Natural killer cell treated with Interleukin-12 subunit alpha and Interleukin-12 subunit beta and Interleukin-15 and Interleukin-18, amount 100 ng/mL, for 72 hours (primary cell): ENCODE measurements at places on chromosomes 13 and 19.

- H3K27me3 ChIP-seq, result peaks cover 23% of the 10 kb centered on the region
- no peak overlapping the region for H3K4me3 ChIP-seq
- no peaks in the 10 kb centered on the region for H3K36me3 ChIP-seq
- no peak for DNase-seq
Observed at GRCh38 chr19:53951947-53952346, 10.8 kb upstream of the CACNG8 start.

DNA sequence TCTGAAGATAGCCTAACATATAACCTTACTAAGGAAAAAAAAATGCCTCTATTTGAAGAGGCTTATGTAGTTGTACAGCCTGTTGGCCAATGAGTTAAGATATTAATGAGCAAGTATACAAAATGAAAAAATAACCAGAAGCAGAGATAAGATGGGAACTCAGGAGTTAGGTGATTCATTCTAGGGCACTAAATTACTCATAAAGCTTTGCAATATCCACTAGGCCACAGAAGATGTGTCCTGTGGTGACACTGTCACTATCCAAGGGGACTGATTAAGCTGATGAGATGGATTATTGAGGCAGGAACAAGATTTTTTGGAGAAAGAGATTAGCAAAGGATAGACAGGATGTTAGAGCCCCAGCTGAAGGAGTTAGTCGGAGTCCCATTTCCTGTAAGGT, 99.6 kb downstream of the LIG4 start:
- H3K27ac ChIP-seq, result no peak overlapping the region
- no peak overlapping the region for H3K4me3 ChIP-seq
- no peaks in the 10 kb centered on the region for H3K36me3 ChIP-seq
- H3K27me3 ChIP-seq, result no peaks in the 10 kb centered on the region
- H3K4me1 ChIP-seq, result no peaks in the 10 kb centered on the region

DNA sequence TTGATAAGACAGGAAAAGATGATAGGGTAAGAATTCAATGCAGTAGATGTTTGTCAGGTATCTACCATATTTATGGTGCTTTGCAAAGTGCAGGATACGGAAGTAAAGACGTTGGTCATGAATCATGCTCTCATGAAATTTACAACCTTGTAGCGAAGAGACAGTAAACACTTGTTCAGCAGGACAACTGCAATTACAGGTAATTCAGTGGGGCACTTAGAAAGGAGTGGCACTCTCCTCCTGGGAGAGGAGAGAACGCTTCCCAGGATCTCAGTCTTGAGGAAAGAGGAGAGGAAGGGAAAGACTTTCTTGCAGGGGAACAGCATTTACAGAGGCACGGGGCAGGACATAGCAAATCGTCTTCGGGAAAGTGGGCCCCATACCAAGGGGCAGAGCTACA, 46.4 kb downstream of the SOX1 start:
- peaks cover 46% of the 10 kb centered on the region for H3K27me3 ChIP-seq
- H3K36me3 ChIP-seq, result peaks cover 6% of the 10 kb centered on the region
- H3K4me3 ChIP-seq, result no peak overlapping the region
- DNase-seq, result no peak

DNA sequence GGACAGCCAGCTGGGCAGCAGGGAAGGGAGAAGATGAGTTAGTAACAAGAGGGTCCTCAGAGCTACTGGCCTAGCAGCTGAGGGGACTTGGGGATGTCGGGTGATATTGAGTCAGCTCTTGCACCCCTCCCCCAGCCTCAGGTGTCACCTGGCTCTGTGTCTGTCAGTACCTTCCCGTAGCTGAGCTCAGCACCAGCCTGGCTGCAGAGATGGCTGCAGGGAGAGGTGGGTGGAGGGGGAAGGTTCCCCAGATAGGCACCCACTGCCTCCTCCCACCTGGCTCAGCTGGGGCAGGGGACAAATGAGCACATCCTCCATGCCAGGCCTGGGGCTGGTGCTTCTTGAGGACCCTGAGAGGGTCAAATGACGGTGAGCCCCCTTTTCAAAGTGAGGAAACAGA, 6.8 kb upstream of the KPTN start:
- H3K4me3 ChIP-seq, result no peak overlapping the region
- H3K36me3 ChIP-seq, result peaks cover 7% of the 10 kb centered on the region
- DNase-seq, result no peak
- no peak overlapping the region for H3K27ac ChIP-seq

DNA sequence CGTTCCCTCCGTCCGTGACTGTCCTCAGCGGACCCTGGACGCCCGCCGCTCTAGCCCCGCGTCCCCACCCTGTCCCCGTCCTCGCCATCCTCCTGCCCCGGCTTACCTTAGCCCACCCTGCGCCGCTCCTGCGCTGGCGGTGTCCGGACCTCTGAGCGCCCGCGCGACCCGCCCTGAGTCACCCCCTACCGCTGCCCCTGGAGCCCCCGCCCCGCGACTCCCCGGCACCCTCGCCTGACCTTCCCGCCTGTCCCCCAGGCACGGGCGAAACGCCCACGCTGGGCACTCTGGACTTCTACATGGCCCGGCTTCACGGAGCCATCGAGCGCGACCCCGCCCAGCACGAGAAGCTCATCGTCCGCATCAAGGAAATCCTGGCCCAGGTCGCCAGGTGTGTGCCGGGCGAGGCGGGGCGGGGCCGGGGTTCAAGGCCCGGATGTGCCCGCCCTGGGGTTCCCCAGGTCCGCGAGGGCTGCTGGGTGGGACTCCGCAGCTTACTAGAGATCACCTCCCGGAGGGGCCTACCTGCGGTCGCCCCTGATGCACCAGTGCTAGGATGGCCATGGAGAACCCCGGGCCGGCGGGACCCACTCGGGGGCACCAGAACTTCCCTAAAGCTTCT, 5.1 kb downstream of the HMG20B start:
- no peaks in the 10 kb centered on the region for H3K27me3 ChIP-seq
- H3K36me3 ChIP-seq, result no peaks in the 10 kb centered on the region
- no peak for DNase-seq

- H3K27me3 ChIP-seq, result no peaks in the 10 kb centered on the region
- no peak overlapping the region for H3K4me3 ChIP-seq
- no peaks in the 10 kb centered on the region for H3K4me1 ChIP-seq
- no peak for DNase-seq
- peak overlapping the region; percentile 21 for H3K27ac ChIP-seq
Observed at GRCh38 chr19:48887861-48888612, 10.5 kb downstream of the TULP2 start.

DNA sequence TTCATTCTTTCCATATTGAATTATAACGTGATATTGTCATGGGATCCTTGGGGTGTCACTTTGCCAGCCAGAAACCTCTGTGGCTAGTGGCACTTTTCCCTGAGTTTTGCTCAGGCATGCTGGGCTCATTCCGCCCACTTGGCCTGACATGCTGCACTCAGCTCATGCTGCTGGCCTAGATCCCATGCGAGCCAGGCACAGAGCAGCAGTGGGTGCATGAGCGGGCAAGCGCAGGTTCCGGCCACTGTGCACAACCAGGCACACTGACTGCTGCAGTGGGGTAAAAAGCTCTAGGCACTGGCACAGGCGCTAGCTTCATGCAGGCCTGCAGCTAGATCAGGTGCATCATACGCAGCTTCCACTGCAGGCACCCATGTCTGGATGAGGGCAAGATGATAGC, 221.2 kb downstream of the MAB21L1 start:
- DNase-seq, result no peak
- H3K27ac ChIP-seq, result no peak overlapping the region
- H3K36me3 ChIP-seq, result no peaks in the 10 kb centered on the region
- no peaks in the 10 kb centered on the region for H3K27me3 ChIP-seq
- H3K4me3 ChIP-seq, result no peak overlapping the region

DNA sequence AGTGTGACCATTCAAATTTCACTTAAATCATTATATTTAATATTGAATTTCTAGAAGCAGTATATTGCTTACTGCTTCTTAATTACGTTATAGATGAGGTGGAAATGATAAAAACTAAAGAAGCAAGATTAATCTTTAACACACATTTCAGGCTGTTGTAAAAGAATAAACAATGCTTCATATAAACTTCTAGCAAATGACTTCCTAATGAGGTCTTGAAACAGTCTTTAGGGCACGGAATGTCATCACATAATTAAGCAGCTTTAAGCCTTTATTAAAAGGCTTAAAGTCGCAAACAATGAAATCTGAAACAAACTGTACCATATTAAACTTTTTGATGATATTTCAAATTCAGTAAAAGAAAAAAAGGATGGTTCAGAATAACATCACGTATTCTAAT, 1.9 kb downstream of the SLITRK6 start:
- H3K27ac ChIP-seq, result no peak overlapping the region
- H3K4me3 ChIP-seq, result no peak overlapping the region
- DNase-seq, result no peak
- no peaks in the 10 kb centered on the region for H3K36me3 ChIP-seq

GRCh38 chr13:92829930-92830329, 396.7 kb upstream of the GPC6 start:
- no peak for DNase-seq
- no peaks in the 10 kb centered on the region for H3K36me3 ChIP-seq
- no peaks in the 10 kb centered on the region for H3K27me3 ChIP-seq
- H3K27ac ChIP-seq, result no peak overlapping the region

- peaks cover 9% of the 10 kb centered on the region for H3K36me3 ChIP-seq
- H3K27ac ChIP-seq, result peak overlapping the region; percentile 93
- peak overlapping the region; percentile 94 for H3K4me3 ChIP-seq
- no peaks in the 10 kb centered on the region for H3K27me3 ChIP-seq
- peaks cover 26% of the 10 kb centered on the region for H3K4me1 ChIP-seq
Observed at GRCh38 chr13:48038761-48039160, 1.2 kb downstream of the NUDT15 start.

- H3K36me3 ChIP-seq, result peaks cover 22% of the 10 kb centered on the region
- H3K4me3 ChIP-seq, result peak overlapping the region; percentile 15
- H3K27ac ChIP-seq, result no peak overlapping the region
Observed at GRCh38 chr13:77009011-77009410, 17.1 kb downstream of the CLN5 start.

DNA sequence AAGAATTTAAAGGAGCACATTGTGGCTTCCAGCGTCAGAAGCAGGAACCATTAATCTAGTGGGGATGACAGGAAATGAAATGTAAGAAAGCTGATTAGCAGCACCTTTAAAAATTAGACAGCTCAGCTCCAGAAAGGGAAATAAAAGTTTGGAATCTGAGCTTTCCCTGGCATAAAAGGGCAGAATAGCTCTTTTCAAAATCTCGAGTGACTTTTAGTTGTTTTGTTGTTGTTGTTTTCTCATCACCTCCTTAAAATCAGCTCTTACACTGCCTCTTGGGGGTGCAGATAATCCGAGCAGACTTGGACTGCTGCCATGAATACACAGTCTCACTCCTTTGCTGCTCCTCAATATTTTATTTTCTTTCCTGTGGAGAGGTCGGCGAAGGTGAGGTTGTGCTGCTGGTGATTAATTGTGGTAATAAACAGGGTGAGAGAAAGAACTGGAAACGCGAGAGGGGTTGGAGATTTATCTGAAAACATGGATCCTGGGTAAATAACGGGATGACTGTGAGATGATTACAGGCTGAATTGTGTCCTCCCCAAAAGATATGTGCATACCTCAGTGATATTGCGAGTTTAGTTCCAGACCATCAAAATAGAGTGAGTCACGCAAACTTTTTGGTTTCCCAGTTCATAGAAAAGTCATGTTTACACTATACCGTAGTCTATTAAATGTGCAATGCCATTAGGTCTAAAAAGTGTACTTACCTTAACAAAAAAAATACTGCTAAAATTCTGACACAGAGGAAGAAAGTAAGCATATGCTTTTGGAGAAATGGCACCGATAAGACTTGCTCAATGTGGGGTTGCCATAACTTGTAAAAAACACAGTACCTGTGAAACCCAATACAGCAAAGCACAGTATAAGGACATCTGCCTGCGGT, 787.7 kb downstream of the UQCRFS1 start:
- DNase-seq, result no peak
- H3K27ac ChIP-seq, result no peak overlapping the region
- no peaks in the 10 kb centered on the region for H3K27me3 ChIP-seq

DNA sequence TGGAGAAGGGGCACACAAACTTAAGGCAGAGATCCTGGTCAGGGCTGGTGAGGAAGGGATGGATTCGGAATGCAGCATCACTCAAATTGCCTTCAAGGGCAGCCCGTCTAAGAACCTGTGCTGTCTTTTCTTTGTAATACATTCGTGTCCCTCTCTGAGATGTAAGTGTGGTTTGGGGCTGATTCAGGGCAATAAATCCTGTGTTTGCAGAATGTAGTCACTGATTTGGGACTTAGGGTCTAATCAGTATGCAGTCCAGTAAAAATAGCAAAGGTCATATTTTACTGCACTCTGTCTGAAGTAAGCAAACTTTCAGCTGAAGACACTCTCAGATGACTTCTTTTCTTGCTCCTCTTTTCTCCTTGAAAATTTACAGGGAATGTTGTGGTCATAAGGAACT, 93.8 kb upstream of the C1QTNF9B start:
- peaks cover 11% of the 10 kb centered on the region for H3K27me3 ChIP-seq
- no peak for DNase-seq
- no peak overlapping the region for H3K27ac ChIP-seq
- H3K4me1 ChIP-seq, result peaks cover 20% of the 10 kb centered on the region
- no peaks in the 10 kb centered on the region for H3K36me3 ChIP-seq
- H3K4me3 ChIP-seq, result no peak overlapping the region

DNA sequence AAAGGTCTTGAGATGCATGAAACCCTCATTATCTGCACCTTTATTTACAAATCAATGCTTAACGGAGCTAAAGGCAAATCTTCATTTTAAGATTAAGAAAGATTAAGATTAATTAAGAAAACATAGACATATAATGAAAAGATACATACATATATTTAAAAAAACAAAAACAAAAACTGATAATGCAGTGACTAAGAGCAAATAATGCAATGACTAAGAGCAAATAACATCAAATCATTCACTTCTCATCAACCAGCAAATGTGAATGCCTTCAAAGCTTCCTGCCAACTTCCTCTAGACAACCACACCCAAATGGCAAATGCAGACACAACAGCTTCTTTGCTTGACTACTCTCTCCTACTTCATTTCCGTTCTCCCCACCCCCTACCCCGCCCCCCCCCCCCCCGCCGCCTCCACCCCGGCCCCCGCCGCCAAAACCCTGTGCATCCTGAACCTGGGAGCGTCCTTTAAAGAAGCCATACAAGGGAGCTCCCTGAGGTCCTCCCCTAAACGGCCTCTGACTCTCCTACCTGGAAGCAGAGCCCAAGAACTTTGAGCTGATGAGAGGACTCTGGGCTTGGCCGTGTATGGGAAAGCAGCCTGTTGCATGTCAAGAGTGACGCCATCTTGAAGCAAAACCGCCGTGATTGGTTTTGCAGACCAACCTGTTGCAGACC, 24.5 kb downstream of the TEX101 start:
- no peak for DNase-seq
- H3K4me3 ChIP-seq, result peak overlapping the region; percentile 26
- H3K27me3 ChIP-seq, result no peaks in the 10 kb centered on the region
- peak overlapping the region; percentile 73 for H3K27ac ChIP-seq
- peaks cover 34% of the 10 kb centered on the region for H3K4me1 ChIP-seq

GRCh38 chr13:45468635-45469034, 3.9 kb downstream of the COG3 start:
- H3K27me3 ChIP-seq, result no peaks in the 10 kb centered on the region
- no peak for DNase-seq
- peaks cover 77% of the 10 kb centered on the region for H3K4me1 ChIP-seq
- H3K4me3 ChIP-seq, result no peak overlapping the region
